ENCODE measurements at places on chromosomes 7 and 10.

GRCh38 chr10:5619362-5620211, 46.8 kb downstream of the ASB13 start:
- no peak for DNase-seq

GRCh38 chr10:94146746-94147145, 153.0 kb downstream of the PLCE1 start:
- DNase-seq: no peak

DNA sequence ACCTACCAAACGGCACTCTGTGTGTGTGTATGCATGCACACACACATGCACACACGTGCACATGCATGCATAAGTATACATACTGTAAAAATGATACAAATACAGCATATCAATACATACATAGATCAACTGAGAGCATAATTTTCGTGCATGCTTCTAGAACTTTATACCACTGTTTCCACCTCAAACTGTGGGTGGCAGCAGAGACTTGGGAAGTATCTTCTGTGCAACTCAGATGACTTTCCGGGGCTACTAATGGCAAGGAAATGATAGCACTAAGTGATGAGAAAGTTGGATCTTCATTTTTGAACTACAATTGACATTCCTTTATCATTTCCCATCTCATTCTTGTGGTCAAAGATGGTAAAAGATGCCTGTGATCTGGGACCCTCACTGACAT, 570.7 kb downstream of the REEP3 start:
- no peak for DNase-seq

- DNase-seq: no peak
Observed at GRCh38 chr10:124701435-124701834, 42.7 kb downstream of the FAM53B start.

DNA sequence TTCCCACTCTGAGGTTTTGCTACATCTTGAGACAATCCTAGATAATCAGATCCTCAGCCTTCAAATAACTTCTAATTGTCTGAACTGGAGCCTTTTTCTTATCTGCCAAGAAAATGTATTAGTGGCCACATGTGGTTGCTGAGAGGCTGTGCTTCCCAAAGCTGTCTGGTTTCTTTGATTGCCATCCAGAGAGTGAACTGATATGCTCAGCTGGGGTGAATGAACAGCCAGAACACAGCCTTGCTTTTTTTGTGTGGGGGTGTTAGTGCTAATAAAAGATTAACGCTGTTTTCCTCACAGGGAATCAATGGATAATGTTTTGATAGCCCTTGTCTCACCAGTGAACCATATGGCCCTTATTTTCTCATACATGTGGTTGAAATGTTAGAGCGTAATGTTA, 66.9 kb downstream of the BBS9 start:
- DNase-seq: no peak

GRCh38 chr10:88652616-88653015, 11.6 kb upstream of the LIPF start:
- DNase-seq: no peak

DNA sequence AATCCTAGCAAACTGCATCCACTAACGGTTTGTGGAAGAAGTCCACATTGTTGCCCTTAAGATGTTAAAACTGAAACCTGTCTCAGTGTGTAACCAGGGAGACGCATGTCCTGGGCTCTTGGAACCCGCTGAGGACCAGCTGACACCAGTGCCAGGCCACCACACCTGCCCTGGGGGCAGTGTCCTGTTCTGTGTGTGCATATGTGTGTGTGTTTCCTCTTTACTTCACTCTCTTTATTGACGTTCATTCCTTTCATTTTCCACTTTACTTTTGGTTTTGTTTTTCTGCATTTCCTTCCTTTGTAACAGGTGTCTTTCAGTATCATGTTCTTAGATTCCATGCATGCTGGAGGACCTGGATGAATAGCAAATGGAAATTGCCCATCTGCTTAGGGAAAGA, 83.8 kb downstream of the TEX36 start:
- DNase-seq: no peak

- no peak for DNase-seq
Observed at GRCh38 chr10:80540136-80540535, 2.4 kb downstream of the SH2D4B start.

GRCh38 chr7:90717296-90718060, 121.4 kb downstream of the CDK14 start:
- DNase-seq: no peak

DNA sequence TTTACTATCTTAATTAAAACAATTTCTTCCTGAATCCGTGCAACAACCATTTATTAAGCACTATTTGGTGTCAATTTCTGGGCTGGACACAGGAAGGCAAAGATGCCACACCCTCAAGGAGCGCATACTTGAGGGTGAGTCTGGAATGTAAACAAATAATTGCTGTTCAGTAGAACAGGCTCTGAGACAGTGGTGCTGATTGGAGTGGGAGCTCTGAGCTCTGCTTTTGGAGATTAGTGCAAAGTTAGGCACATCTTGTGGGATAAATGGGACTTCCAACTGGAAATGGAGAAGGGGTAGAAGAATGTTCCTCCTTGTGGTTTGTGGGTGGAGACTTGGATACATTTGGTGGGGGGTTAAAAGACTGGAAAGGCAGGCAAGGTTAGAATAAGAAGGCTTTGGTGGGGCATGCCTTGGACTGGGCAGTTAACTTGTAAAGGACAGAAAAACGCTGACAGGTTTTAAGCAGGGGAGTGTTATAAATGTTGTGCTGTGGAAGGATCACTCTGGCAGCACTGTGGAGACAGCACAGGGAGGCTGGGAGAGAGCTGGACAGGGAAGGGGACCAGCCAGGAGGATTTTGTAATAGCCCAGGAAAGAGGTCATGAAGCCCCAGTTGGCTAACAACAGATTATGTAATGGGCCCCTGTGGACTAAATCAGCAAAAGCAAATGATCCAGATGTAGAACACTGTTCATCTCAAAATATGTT, 80.7 kb downstream of the ZNF365 start:
- DNase-seq: no peak

DNA sequence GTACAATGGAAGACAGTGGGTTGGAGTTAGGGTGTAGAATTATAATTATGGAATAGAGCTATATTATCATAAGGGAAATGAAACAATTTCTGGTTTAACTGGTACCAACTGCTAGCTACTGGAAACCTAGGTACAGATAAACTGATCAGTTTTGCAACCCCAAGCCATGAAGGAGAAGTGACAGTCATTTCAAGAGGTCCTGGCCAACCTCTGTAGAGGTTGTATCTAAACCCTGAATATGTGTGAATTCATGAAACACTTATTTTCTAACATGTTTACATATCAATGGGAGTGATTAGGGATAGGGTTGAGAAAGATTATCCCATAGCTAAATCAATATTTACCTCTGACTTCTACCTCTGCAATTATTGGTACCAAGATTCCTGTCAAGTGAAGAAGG, 29.9 kb upstream of the CC2D2B start:
- DNase-seq: no peak

DNA sequence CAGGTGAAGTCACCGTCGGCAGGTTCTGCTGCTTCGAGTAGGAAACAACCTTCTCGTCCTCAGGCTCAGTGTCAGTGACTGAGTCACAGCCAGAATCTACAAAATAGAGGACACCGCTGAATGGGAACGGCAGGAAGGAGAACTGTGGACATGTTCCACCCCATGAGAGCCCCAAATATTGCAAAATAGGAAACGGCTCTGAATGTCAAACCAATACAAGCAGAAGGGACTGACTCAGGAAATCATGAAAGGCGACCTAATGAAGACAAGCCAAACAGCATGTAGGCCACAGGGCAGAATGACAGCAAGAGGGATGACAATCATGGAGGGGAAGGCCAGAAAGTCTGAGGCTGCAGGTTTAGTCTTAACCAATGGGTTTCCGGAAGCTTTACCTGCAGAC, 63.5 kb downstream of the PIK3AP1 start:
- no peak for DNase-seq

GRCh38 chr7:70893422-70893821, 238.5 kb upstream of the GALNT17 start:
- no peak for DNase-seq

GRCh38 chr10:15579605-15580004, 140.1 kb downstream of the ITGA8 start:
- no peak for DNase-seq

- no peak for DNase-seq
Observed at GRCh38 chr7:116652793-116653192, 19.2 kb upstream of the MET start.

GRCh38 chr7:45187946-45188411, 30.4 kb downstream of the RAMP3 start:
- DNase-seq: no peak

DNA sequence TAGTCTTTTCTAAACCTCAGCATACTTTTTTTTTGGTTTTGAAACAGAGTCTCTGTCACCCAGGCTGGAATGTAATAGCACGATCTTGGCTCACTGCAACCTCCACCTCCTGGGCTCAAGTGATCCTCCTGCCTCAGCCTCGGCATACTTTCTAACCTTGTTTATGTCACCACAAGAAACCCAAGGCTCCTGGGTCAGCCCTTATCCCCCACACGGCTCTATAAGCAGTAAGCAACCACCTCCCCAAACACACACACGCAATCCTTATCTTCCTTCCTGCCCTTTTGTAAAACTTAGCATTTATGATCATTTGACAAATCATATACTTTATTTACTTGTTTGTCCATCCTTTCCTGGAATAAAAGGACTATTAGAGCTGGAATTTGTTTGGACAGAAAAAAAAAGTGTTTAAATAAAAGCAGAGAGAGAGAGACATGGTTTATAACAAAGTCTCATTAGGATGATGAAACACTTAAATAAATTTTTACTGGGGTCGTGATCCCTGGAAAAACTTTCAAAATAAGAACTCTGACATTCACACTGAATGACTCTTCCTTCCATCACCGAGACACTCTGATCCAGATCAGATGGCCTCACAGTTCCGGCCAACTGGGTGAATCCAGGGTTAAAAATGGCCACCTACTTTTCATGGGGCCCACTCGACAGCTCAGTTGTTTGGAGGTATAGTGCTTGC, 72.7 kb upstream of the PIK3CG start:
- DNase-seq: no peak

DNA sequence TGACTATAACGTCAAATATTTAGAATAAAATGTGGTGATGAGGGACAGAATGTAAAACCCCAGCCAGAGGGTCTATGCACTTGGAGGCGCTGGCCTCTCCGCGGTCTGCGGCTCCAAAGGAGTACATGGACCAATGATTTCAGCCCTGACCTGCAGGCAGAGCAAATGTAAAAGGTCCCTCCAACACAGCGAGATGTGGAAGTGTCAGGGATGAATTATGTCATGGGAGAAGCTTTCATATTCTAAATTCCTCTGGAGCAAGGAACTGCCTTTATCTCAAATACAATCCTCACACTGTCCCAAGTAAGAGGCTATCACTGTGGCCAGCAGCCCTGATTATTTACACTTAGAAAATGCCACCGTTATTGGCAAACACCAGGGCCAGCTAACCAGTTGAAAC, 139.4 kb downstream of the GFRA1 start:
- DNase-seq: no peak

DNA sequence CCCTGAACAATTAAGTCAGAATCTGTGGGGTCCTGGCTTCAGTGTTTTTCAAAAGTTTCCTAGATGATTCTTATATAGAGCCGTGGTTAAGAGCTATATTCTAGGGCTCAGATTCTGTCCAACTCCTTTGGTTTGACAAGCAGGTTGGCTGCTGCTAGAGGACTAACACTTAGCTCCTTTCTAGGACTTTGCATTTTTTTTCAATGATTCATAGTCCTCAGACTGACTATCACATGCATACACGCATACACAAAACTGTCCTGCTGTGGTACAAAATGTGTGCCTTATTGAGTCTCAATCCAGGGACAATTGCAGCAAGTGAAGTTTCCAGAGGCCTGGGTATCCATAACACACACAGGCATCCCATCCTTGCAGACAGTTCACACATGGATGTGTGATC, 392.0 kb downstream of the NRG3 start:
- no peak for DNase-seq

GRCh38 chr7:122340427-122340826, 35.9 kb upstream of the FEZF1 start:
- DNase-seq: no peak

DNA sequence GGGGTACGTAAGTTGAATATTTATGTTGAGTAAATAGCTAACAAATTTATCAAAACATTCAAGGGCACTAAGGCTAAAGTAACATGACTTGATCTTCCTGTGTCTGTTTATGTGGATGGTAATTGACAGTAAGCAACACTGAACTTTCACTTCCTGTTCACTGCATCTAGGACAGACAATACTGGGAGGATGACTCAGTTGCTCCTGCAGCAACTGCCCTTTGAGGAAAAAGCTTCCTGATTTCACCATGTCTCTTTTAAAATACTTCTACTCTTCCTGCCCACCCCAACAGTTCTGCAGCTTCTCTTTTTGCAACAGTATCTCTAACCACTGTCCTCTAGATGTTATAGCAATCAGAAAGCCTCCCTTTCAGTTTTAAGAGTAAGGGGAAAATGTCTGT, 76.6 kb upstream of the HGF start:
- no peak for DNase-seq

GRCh38 chr7:95996174-95996573, 223.8 kb downstream of the DYNC1I1 start:
- DNase-seq: no peak

DNA sequence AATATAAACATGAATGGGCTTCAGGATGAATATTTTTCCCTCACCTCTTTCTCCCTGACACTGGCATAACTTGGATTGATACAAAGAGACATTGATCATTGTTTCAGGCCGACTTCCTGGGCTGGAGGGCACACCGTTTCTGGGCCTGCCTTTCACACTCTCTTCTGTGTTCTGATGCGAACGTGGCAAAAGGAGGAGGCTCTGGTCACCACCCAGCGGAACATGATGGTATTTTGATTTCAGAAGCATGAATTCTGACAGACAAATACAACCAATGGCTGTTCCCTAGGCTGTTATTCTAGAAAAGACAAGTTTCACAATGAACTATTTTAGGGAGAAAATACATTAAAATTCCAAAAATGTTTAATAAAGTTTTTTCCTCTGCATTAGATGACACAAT, 534.5 kb upstream of the MKI67 start:
- DNase-seq: no peak

- DNase-seq: no peak
Observed at GRCh38 chr7:116219834-116220233, 9.5 kb downstream of the TES start.

DNA sequence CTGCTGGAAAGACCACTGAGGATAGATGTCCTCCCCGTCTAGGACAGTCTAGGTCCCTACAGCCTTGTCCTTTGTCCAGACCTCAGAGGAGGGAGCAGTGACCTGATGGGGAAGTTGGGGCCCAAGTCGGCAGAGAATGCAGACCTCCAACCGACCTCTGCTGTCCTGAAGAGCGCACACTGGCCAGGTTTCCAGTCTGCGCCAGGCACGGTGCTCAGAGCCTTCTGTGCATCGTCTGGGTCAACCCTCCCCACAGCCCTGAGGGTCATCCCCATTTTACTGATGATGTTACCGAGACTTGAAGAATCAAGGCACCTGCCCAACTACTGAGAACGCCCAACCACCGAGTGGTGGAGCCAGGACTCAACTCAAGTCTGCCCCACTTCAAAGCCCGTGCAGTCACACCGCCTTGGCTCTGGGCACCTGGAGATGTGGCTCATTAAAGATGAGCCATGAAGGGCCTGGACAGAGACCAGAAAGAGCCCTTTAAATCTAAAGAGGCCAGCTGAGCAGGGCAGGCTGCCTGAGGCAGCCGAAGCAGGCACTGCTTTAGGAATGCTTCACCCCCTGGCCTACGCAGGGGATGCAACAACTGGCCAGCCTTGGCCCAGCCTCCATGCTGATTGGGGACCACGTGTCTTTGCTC, 4.4 kb downstream of the ITPRIP start:
- no peak for DNase-seq
